ENCODE measurements at places on chromosomes 3 and 15.
A peak's percentile ranks its signal among the peaks of the same experiment; 100 is the strongest.

DNA sequence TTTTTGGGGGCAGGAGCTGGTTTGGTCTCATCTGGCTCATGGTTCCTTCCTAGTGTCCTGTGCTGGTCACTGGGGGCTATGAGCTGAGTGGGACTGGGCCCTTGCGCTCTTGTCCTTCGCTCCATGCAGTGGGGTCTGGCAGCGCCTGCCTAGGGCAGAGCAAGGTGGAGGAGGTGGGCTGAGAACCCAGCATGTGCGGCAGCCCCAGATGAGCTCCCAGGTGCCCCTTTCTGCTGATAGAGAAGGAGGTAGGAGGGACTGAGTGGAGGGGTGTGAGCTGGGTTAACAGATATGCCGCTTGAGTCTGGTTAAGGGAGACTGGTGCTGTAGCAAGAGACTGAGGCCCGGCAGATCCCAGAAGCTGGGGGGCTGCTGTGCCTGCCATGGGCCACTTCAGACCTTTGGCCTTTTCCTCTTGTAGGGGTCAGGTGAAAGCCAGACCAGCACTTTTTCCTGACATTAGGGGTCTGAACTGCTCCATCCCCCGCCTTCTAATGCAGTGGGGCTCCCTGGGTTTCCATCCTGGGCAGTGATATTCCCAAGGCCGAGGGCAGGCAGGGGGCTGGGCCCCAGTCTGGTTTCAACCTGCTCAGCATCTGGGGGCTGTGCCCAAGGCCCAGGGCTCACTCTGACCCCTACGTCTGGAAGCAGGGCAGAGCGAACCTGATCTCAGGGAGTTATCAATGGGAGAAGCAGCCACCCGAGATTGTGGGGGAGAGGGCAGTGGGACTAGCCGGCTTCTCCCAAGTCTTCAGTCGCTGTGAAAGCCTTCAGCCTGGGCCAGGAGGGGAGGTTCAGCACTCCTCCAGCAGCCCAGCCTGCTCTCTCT lies 62.9 kb upstream of the PRR23C start:
- no peak for DNase-seq

DNA sequence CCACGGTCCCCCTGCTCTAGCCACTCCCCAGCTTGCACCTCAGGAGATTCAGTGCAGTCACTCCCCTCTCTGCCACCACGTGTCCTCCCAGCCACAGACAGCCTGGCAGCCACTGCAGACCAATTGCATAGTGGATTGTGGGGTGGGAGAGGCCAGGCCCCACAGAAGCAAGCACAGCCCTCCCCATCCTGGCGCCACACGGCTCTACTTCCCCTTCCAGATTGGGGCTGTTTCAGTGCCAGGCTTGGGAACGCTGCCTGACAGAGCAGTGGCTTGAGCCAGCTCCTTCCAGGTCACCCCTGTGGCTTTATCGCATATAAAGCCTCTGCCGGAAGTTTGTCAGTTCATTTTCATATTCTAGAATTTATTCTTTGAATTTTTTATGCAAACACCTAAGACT lies 90.7 kb downstream of the TMEM266 start:
- DNase-seq = peak; percentile 71

DNA sequence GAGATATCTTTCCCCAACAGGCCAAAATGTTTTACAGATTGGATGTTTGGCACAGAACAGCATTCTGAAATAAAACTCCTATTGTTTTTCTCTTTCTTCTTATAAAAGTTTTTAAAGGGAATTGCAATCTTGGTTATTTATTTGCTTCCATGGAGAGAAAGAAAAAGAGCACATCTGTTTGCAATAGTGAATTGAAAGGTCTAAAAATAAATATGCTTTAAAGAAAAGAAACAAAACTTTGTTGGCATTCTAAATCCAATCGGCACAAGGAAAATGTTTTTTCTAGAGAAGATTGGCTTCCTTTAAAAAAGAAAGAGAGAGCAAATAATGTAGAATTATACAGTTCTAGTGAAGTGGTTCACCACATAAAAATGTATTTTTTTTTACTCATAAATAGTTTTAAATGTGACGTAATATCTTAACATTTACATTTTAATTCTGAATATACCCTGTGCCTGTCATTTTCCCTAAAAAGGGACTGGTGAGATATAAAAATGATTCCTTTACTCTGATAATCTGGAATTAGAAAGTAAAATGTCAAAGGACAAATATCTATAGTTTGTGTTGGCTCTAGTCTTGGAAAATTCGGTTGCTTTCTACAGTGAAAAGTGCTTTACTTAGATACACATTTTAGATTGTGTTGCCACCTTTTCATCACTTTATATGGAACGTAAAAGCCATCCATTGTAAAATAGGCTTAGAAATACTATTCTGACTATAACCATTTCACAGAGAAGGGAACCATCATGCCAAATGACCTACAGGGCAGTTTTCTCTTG lies 257.4 kb upstream of the CBLB start:
- no peak for DNase-seq

- DNase-seq = peak; percentile 97
These were observed 77.9 kb upstream of the IGSF10 start for GRCh38 chr3:151538456-151539393.

- no peak for DNase-seq
These were observed 84.7 kb upstream of the LRRN1 start for GRCh38 chr3:3714572-3714971.

GRCh38 chr3:15477951-15478639 lies 43.4 kb downstream of the COLQ start:
- peak; percentile 18 for DNase-seq

DNA sequence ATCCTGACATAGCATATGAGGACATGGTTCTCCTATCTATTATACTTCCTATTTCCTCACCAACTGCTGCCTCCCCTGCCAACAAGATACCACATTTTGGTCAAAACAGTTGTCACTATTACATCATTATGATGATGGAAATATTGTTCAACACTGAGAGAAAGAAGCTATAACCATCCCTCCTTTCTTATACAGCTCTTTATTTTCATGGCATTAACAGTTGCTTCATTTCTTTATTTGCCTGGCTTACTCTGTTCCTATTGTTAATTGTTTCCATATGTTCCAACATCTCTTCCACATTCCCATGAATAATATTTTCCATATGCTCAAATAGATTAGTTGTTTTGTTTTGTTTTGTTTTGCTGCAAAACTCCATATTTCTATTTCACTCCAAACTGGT lies 40.8 kb upstream of the FILIP1L start:
- no peak for DNase-seq

DNA sequence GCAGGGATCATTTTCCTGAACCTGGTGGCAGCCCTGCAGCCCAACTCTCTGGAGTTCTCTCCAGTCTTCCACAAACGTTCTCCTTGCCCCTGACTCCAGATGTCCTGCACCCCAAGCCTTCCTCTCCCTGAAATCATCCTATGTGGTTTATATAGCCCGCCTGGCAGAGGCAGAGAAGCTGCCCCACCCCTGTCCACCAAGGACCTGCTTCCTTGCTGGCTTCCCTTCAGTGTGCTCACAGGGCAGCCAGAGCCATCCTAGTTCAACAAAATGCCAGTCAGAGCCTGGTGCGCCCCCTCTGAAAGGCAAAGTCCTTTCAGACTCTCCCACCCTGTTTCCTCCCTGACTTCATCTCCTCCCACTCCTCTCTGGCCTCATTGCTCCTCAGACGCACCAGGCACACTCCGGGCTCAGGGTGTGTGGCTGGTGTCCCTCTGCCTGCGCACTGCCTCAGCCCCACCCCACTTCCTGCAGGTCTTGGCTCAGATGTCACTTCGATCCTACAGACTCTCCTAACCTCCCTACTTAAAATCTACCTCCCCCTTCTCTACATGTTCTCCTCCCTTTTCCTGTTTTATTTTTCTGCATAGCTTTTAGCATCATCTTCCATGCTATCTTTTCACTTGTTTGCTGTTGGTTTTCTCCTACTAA lies 5.9 kb downstream of the KBTBD13 start:
- DNase-seq = no peak

DNA sequence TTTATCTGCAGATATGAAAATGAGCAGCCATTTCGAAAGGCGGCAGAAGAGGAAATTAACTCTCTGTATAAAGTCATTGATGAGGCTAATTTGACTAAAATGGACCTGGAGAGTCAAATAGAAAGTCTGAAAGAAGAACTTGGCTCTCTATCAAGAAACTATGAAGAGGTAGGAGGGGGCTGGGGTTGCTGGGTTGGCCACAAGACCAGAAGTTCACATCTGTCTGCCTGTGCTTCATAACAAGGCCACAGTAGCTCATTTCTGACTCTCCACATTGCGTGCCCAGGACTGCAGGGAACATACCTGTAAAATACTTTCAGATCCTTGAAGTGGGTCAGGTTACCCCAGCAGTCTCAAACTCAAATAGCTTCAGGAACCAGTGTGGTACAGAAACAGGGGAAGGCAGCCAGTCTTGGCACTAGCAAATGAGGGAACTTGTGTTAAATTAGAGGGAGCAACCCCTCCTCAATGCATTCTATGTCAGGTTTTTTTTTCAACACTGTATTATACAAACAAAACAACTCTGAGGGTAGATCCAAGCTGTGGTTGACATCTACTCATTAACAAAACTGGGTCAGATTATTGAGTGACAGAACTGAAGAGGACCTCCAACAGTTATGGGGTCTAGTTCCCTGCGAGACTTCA lies 48.7 kb downstream of the BFSP2 start:
- DNase-seq = no peak

GRCh38 chr3:52153389-52154096 lies 680 bp downstream of the POC1A start:
- DNase-seq = no peak

GRCh38 chr15:80990955-80991354 lies 1.3 kb upstream of the MESD start:
- DNase-seq = no peak

DNA sequence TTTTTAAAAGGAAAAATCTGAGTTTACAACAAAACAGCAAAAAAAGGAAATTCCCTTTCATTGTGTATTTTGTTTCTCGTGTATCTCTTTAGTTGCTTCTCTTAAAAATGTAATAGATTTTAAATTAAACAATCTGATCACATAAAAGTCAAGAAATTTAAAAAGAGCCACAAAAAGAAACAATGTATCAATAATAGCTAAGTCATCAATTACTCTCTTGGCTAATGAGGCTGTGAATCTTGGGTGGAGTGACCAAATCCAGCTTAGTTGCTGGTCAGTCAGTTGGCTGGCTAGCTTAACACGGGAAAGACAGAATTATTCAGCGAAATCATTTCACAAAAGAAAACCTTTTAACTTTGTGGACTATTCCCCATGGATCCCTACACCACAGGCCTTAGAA lies 3.2 kb downstream of the SFMBT1 start:
- DNase-seq = no peak

DNA sequence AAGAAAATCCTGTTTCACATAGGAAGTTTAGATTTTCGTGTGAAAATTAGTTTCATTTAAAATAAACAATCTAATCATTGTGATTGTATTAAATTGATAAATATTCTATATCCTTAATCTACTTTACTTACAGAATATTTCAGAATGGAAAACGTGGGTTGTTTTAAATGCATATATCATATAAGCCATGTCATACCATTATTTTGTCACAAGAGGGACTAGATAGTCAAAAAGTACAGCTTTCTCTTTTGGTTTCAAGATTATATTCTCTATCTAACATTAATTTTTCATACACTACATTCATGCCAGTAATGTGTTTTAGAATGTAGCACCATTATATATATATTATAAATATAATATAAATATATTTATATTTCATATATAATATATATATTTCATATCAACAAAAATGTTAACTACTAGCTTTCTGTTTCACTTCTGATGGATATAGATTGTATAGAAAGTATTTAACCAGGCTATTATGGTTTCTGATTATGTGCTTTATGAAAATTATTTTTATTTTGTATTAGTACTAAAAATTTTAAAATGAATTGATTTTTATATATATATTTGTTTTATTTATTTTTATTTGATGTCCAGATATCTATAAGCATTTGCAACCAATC lies 45.3 kb downstream of the OSTN start:
- no peak for DNase-seq

GRCh38 chr15:74133694-74134386 lies 3.5 kb downstream of the ISLR2 start:
- DNase-seq = no peak

- no peak for DNase-seq
These were observed 54.5 kb upstream of the GOLGA6B start for GRCh38 chr15:72599855-72600464.

- no peak for DNase-seq
These were observed 29.8 kb downstream of the PLA1A start for GRCh38 chr3:119627461-119627860.

GRCh38 chr15:52698514-52698913 lies 19.3 kb upstream of the ATOSA start:
- DNase-seq = no peak

GRCh38 chr3:11847607-11848006 lies 922 bp upstream of the TAMM41 start:
- DNase-seq = no peak

DNA sequence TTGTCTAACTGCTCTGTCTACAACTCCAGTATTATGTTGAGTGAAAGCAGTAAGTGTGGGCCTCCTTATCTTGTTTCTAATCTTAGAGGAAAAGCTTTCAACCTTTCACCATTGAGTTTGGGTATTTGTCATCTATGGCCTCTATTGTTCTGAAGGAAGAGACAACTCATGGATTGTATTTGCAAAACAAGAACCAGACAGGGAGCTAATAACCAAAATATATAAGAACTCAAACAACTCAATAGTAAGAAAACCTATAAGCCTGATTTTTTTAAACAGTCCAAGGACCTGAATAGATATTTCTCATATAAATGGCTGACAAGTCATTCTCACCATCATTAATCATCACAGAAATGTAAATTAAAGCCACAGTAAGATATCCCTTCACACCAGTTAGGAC lies 113.0 kb downstream of the TAFA4 start:
- no peak for DNase-seq

DNA sequence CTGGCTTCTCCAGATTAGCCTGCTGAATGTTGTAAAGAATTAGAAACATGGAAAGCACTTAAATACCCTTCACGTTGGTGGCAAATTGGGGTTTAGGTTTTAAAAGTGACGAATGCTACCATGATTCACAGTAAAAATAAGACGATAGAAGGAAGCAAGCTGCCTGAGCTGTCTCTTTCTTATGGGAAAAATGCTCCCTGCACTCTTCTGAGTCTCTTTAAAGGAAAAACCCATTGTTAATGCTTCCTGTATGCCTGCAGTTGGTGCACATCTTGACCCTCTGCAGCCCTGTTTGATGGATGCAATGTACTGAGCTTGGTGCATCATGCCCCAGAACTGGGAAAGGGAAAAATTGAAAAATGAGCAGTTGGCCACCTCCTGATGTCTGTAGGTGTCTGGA lies 258.6 kb upstream of the RASGRP1 start:
- no peak for DNase-seq

- DNase-seq = no peak
These were observed 12.9 kb upstream of the ALPK3 start for GRCh38 chr15:84804005-84804900.

GRCh38 chr3:64687781-64688604 lies at the start of gene ADAMTS9:
TSS of gene ADAMTS9 (minus strand) at chr3:64688000. CDS start at chr3:64687657, 343 bp downstream.
- no peak for DNase-seq

DNA sequence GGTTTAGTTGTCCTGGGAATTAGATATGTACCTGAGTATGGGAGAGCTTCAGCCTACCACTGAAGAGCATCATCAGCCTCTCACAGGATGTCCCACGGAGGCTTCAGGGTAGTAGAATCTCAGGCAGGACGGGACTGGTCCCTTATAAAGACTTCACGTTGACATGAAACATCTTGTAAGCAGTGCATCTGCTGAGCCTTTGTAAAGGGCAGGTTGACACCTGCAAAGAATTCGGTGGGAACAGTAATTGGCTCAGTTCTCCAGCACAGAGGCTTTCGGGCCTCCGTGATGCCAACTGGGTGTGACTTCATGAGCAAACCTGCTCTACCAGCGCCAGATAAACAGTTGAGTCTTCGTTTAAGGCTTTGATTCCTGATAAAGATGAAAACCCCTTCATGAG lies 26.9 kb upstream of the AVEN start:
- no peak for DNase-seq

Measured in DMS 273 treated with DMSO at 0.1 percent for 48 hours (cell line).